ENCODE measurements at places on chromosomes 5 and 9.

DNA sequence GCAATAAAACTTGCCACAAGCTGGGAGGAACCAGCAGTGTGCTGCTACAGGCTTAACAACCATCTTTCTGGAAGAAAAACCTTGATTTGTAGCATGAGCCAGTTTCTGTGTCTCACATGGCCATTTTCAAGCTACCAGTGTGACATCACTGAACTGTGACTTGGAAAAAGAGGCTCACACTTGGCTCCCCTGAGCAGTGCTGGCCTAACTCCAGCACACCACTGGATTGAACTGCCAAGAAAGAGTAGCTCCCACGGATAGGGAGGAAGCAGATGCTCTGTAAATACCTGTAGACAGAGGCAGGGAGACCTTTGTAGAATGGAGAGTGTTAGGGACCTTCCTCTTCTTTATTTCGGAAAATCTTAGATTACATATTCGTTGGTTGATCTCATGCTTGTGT lies 197.9 kb downstream of the SH3GL2 start:
- peak; percentile 73 for DNase-seq

DNA sequence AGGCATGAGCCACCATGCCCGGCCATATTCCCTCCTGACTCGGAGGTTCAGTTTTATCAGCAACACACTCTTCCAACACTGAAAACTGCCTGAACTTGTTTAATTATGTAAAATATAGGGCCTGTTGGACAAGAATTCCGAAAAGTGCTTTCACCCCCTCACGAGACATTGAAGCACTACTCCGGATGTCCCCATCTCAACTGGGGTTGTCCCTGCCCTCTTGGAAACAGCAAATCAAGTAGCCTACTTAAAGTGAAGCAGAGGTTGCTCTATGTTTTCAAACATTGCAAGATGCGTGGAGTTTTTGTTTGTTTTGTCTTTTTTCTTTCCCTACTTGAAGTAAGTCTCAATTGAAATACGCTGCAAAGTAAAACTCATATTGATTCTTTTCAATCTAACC lies 7.6 kb downstream of the PTGER4 start:
- DNase-seq: no peak

DNA sequence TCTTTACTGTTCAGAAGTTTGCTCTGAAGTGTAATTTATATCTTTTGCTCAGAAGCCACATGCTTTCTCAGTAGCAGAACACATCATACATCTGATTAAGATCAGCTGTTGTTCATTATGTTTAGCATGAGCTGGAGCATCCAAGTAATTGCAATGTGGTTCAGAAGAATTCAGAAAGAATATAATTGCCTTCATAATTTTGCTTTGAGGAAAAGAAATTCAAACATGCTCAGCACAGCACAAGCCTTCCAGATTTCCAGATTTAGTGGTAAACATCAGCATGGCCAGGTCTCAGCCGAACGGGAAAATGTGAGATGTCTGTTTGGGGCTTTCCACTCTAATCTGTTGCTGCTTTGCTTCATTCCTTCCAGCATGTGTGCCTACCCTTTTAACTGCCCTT lies 65.9 kb downstream of the ITGA1 start:
- no peak for DNase-seq

DNA sequence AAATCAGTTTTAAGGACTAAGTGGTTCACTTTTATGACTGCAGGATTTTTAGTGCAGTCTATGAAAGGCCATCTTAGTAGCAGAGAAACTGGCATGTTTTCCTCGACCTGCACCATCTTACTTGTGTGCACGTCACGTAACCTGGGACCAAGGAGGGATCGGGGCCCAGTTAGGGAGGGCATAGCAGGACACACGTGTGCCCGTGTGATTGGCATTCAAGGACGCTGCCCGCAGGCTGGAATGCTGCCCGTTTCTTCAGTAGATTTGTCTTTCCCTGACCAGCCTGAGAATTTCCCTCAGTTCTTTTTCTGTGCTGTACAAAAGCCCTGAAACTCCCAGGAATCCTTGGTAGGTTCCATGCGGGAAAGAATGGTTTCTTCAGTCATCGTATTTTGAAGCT lies 196.3 kb downstream of the TRIO start:
- no peak for DNase-seq

DNA sequence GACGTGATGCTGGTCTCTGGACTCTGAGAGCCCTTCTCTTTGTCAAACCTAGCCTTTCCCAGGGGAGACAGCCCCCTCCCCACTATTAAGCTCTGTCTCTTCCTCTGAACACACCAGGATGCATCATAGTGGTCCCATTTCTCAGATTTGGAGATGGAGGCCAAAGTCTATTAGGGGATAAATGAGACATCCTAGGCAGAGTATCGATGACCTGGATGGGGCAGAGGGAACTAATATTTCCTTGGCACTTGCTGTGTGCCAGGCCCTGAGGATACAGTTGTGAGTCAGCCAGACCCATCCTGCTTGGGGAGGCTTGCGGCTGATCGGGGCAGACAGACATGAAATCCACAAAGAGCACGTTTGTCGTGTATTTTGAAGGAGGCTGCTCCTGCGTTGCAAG lies 5.2 kb downstream of the DNM1 start:
- DNase-seq: no peak

DNA sequence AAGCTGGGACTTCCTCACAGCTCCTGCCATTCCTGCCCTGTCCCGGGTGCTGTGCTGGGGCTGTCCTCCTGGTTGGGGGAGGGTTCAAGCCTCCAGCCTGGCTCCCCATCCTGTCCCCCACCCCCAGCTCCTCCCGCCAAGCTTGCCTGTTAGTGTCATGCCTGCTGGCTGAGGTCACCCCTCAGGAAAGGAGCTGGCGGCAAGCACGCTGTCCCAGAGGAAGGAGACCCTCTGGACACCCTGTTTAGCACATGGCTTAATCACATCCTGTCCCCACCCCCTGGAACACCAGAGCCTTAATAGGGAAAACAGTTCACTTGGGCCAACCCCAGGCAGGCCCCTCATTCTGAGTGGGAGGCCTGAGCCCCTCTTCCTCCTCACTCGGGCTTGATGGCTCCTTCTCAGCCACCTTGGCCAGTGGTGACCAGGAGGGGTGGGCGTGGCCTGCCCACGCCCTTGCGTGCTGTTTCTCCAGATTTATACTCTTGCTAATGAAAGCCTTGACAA lies 9.2 kb upstream of the PHYHD1 start:
- no peak for DNase-seq

DNA sequence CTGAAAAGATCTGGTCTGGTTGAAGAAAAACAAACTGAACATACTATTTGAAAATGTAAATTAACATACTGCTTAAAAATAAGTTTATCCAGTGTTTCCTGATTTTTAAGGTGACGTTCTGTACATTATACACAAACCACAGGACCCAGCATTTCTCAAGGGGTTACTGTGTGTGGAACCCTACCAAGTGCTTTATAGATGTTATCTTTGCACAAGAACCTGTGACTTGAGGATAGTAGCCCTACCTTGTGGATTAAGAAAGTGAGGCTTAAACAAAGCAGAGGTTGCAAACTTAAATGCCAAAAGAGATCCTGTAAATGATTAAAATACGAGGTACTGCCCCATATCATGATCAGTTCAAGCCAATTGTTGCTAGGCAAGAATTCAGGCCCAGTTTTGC lies 4.7 kb downstream of the KLF9 start:
- no peak for DNase-seq

DNA sequence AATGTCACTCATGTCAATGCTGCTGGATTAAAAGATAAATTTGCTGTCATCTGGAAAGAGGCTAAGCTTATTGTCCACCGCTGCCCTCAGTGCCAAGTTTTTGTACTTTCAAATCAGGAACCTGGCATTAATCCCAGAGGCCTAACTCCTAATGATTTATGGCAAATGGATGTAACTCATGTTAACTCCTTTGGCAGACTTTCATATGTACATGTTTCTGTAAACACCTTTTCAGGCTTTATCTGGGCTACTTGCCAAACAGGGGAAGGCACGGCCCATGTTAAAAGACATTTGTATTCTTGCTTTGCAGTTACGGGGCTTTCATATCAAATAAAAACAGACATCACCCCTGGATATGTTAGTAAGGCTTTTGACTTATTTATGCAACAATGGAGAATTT lies 608.0 kb upstream of the ACO1 start:
- DNase-seq: peak; percentile 98

GRCh38 chr5:83096660-83097339 lies 19.5 kb downstream of the XRCC4 start:
- DNase-seq: no peak

DNA sequence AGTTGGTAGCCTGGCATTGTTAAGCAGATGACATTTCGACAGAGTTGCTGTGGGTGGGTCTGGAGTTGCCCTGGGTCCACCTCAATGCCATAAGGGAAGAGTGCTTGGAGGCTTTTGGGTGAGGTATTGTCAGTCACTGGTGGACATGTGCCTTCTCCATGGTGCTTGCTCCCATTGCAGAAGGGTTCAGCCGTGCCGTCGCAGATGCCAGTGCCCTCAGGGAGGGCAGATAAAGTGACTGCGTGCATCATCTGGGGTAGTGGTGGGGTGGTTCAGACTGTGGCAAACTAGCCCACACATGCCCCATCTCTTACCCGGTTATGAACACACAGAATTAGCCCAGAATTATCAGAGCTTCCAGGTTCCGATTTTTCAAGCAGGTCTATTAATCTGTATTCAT lies 71.6 kb downstream of the FBXL7 start:
- DNase-seq: no peak

- no peak for DNase-seq
These were observed 27.3 kb downstream of the ANP32B start for GRCh38 chr9:98010445-98010844.

DNA sequence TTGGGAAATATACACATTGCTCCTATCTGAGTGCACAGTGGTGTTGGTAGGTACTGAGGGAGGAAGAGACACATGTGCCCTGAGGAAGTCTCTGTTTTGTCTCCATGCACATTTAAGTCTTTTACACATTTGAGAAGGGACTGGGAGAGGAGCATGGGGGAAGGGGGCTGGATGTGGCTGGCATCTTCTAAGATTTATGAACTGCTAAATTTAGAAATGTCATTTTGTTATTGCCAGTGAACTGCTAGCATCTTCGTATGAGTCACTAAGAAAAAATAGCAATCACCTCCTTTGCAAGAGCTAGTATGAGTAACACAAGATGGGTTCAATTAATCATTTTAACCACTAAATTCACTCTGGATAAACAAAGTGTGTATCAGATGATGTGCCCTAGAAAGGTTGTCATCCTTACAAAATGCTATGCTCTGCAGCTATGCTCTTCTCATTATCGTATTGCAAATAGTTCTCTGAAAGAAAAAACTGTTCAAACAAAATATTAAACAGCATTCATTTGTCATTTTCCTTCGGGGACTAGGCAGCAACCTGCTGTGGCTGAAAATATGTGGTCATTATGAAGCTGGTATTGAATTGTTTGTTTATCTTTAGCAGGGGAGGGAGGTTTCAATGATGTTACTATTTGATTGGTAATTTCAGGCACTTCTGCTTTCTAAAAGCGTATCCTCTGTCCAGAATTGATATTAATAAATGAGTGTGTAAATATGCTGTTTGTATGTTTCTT lies 236.5 kb downstream of the DMRTA1 start:
- DNase-seq: peak; percentile 55
